Pulmonary artery endothelial cell (primary cell): ENCODE measurements at places on chromosomes 13 and 19. TPM values are rescaled to one million over a fixed set of nuclear protein-coding genes. Genes with fewer than 3 reads are reported as not detected.

Gene ZNF225
- total RNA-seq = 4.5 and 6.7 TPM in 2 replicates

Gene NRTN
- 0.13 and 0.25 TPM in 2 replicates for total RNA-seq

Gene SPACA4
- total RNA-seq = not detected in 2 replicates

Gene IGFL3
- not detected in 2 replicates for total RNA-seq

Gene NDUFA7
- 24.3 and 46.7 TPM in 2 replicates for total RNA-seq

Gene GGACT
- total RNA-seq = 2.3 and 7.6 TPM in 2 replicates

Gene FBXL12
- 9.8 and 10.4 TPM in 2 replicates for total RNA-seq
